Fibroblast of the aortic adventitia (primary cell): ENCODE measurements at places on chromosomes 7 and 10. TPM values are rescaled to one million over a fixed set of nuclear protein-coding genes. Genes with fewer than 3 reads are reported as not detected.

The MUC3A gene
- total RNA-seq, result 0.16 TPM in 1 of 2 replicates, not detected in the other

The TCERG1L gene
- total RNA-seq, result not detected in 2 replicates

The SPDYE9 gene
- 0.08 TPM in 1 of 2 replicates, not detected in the other for total RNA-seq

The IFIT2 gene
- total RNA-seq, result 7.6 and 30.7 TPM in 2 replicates

The COL13A1 gene
- total RNA-seq, result 6.0 and 10.7 TPM in 2 replicates

The DLG5 gene
- total RNA-seq, result 32.4 and 42.7 TPM in 2 replicates

The FAM25G gene
- total RNA-seq, result not detected in 2 replicates

The ENTPD1 gene
- 0.09 and 0.16 TPM in 2 replicates for total RNA-seq

The TUBGCP2 gene
- 33.0 and 72.8 TPM in 2 replicates for total RNA-seq

The ABCB1 gene
- 0.08 and 0.36 TPM in 2 replicates for total RNA-seq

The ITIH2 gene
- total RNA-seq, result 0.09 TPM in 1 of 2 replicates, not detected in the other

The HTR5A gene
- not detected in 2 replicates for total RNA-seq

The TMEM236 gene
- total RNA-seq, result 0.09 and 0.16 TPM in 2 replicates
